ENCODE measurements at places on chromosomes 2 and 18. TPM values are rescaled to one million over a fixed set of nuclear protein-coding genes. Genes with fewer than 3 reads are reported as not detected.

DNA sequence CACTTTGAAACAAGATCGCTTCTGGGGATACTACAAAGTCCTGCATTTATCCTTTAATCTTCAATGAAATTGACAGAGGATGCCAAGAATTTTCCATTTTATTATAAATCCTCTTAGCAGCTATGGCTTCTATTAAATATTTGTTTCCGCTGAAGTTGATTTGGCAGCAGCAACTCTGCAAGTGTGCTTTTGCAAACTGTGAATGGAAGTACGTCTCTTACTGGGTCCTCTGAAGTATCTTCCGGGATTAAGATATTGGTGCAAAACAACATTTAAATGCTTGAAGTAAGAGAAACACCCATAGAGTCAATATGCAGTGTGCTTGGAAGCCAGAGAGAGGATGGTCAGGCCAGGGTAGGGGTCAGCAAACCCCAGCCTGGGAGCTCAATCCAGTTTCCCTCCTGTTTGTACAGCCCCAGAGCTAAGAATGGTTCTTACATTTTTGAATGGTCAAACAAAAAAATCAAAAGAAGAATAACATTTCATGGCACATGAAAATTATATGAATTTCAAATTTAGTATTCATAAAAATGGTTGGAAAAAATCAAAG is 13.6 kb downstream of the CCDC68 start:
- DNase-seq, result no peak

The ATP6V1B1 gene
- total RNA-seq, result 0.81 TPM

GRCh38 chr18:2486426-2486825 is 84.9 kb downstream of the METTL4 start:
- DNase-seq, result no peak

GRCh38 chr2:11941201-11942177 is 195.1 kb downstream of the LPIN1 start:
- no peak for DNase-seq

GRCh38 chr2:236167297-236168109 is 683 bp downstream of the GBX2 start:
- DNase-seq, result no peak

DNA sequence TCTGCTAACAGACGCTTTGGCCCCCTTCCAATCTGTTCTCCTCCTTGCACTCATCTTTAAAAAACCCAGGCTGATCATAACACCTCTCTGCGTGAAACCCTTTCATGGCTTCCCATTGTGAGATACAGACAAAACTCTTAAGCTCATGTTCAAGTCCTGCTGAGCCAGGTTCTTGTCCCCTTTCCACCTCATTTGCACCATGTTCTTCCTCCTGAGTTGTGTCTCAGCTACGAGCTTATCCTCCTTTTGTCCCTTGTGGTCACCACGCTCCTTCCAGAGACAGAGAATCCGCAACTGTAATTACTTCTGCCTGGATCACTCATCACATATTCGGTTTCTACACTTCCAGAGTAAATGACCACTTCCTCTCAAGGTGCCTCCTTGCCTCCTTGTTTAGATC is 238.8 kb downstream of the ACTR3 start:
- no peak for DNase-seq

- DNase-seq, result no peak
These were observed 39.2 kb downstream of the IL1R2 start for GRCh38 chr2:102030855-102031527.

- DNase-seq, result no peak
These were observed 230.2 kb upstream of the ZC3H15 start for GRCh38 chr2:186255823-186256222.

DNA sequence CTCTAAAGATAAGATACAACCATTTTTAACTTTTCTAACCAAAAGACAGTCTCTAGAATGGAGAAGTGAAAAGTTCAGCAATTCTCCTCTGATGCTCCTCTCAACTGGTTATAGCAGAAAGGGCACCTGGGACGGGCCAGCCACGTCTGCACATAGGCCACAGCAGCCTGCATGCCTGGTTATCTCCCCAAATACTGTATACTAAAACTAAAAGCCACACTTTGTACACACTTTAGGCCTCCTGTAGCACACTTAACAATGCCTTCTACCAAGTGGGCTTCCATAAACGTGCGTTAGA is 179.1 kb downstream of the ANKRD44 start:
- no peak for DNase-seq

DNA sequence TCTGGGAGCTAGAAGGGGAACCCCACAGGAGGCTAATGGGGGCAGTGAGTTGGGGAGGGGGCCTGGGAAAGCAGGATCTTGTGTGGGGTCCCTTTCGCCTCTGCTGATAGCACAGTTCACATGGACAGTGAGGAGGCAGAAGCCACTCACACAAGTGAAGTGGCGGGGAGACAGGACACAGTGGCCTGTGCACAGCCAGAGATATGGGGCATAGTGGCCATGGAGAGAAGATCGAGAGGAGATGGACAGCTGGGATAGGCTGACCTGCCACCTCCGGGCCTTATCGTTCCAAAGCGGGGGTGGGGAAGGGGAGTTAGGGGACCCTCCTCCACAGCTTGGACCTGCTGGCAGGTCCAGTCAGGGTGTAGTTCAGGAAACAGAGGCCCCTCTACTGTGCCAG is 69.8 kb upstream of the EDAR start:
- DNase-seq, result no peak

- DNase-seq, result no peak
These were observed 62.7 kb upstream of the CYTIP start for GRCh38 chr2:157506586-157506985.
